ENCODE measurements at places on chromosomes 11 and 22.

DNA sequence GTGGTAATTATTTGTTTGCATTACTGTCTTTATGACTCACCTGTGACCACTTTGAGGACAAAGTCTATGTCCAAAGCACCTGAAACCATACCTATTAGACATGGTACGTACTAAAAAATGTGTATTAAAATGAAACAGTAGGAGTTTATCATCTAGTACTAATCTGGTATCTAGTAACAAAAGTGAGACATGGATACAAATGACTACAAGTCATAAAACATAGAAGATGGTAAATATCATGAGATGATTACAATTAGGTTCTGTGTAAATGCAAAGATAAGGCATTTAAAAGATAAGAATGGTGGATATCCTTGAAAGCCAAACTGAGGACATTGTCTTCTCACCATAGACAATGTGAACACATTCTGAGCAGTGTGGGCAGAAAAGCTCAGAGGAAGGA, 113.5 kb upstream of the GUCY1A2 start:
- no peak for DNase-seq

GRCh38 chr11:132171031-132171430, 800.6 kb downstream of the NTM start:
- DNase-seq = no peak

GRCh38 chr11:65960824-65961266, 689 bp upstream of the SART1 start:
- no peak for DNase-seq

DNA sequence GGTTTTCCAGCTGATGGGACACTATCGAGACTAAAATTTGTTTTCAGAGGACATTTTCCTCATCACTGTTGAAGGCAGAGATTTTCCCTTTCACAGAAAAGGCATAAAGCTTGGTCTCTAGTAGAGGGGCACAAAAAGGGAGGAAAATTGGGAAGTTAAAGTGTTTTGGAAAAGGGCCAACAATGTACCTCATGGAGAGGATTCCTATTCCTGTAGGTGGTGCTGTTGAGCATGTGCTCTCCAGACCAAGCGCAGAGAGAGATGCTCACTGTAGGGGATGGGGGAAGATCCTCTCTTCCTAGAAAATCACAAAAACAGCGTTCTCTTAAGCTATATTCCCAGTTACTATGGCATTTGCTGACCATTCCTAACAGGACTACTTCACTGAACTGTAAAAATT, 44.9 kb downstream of the OR4C46 start:
- DNase-seq = no peak

- DNase-seq = no peak
These were observed 43.1 kb downstream of the ARL14EP start for GRCh38 chr11:30365793-30366517.

- DNase-seq = no peak
These were observed 149.8 kb downstream of the TTC17 start for GRCh38 chr11:43508511-43508918.

GRCh38 chr22:41976961-41977566, 7.8 kb downstream of the SEPTIN3 start:
- no peak for DNase-seq

DNA sequence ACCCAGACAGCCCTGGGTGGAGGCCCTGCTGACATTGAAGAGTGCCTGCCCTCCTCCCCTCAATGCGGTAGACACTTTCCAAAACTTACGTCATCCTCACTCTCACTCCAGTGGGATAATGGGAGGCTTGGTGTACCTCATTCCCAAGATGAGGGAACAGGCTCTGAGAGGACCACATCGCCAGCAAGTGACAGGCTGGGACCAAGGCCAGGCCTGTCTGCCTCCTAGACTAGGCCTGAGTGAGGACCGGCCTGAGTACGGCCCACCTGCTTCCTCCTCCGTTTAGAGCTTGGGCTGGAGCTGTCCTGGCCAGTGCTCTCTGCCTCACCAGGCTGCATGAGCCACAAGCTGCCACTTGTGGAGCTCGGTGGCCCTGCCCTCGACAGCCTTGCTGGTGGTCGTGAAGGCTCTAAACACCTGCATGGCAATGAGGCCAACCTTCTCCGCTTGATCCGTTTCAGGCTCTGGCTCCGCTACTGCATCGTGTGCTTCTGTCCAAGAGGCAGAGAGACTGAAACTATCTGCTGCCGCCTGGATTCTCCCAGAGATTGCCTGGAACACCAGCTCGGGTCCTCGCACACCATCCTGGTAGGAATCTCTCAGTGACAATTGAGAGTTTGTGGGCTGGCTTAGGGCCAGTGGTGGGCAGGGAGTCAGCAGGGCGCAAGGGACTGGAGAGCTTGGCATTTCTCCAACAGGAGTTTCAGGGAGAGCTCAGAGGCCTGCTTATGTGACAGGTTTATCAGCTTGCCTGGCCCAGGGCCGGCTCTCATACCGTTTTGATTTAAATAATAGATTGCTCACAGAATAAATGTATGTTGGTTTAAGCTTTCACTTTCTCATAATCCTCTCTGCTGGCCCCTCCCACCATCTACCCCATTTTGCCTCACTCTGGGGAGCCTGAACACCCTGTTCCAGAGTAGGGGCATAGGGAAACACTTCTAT, 9.4 kb downstream of the LRRC75B start:
- no peak for DNase-seq

- DNase-seq = no peak
These were observed 55.9 kb upstream of the CCDC188 start for GRCh38 chr22:20206709-20207215.

GRCh38 chr11:2587132-2587930, 112.5 kb downstream of the KCNQ1OT1 start:
- no peak for DNase-seq

- no peak for DNase-seq
These were observed 723 bp upstream of the C22orf31 start for GRCh38 chr22:29062286-29062821.

GRCh38 chr22:17896586-17896985, 122.3 kb upstream of the BID start:
- no peak for DNase-seq

DNA sequence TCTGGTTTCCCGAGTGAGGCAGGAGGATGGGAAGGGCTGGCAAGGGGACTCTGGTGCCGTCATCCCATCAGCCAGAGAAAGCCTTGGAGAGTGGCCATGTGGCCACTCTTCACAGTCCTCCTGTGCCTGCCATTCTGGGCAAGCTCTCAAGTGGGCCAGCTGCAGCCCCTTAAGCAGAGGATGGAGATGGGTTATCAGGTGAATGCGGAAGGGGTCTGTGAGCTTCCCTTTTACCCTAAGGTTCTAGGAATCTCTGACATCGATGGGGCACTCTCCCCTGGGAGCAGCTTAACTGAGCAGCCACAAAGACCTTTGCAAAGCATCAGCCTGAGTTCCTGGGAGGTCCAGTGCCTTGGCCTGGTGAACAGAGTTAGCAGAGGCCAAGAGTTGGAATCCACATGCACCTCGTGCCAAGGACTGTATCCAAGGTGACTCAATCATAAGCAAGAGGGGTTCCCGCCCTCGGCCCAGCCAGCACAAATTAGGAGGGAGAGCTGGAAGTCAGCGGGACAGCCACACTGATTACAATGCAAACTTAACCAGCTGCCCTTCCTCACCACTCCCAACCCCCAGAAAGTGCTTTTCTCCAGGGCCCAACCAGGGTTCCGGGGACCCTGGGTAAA, 193.6 kb downstream of the BUD13 start:
- DNase-seq = no peak

DNA sequence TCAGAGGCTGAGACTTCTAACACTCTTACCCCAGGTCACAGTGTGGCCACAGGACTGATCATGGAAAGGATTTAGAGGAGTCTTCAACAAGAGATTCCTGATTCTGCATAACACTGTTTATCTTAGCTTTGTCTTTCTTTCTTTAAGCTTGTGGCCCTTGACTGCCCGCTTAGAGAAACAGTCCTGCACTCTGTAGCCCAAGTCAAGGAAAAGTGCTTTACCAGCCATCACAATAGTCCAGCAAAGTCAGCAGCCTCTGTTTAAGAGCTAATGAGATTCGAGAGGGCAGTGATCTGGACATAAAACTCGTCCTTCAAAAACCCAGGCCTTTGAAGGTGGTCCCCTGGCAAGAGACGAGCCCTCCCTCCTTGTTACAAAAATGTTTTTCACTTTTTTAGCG, 30.0 kb downstream of the PRDM10 start:
- no peak for DNase-seq

GRCh38 chr11:109658190-109658589, 236.2 kb downstream of the C11orf87 start:
- no peak for DNase-seq

Data from COLO829 (cell line).